NCI-H1105 (cell line): ENCODE measurements at places on chromosomes 16 and 17.

DNA sequence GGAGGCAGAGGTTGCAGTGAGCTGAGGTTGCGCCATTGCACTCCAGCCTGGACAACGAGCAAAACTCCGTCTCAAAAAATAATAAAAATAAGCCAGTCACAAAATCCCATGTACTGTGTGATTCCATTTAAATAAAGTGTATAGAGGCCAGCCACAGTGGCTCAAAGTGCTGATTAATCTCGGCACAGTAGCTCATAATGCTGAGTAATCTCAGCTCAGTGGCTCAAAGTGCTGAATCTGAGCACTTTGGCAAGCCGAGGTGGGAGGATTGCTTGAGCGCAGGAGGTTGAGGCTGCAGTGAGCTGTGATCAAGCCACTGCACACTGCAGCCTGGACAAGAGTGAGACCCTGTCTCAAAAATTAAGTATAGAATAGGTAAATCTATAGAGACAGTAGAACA lies 4.9 kb downstream of the TMED6 start:
- DNase-seq, result no peak

- no peak for DNase-seq
Observed at GRCh38 chr16:26987597-26988010, 79.1 kb upstream of the C16orf82 start.

GRCh38 chr16:67883872-67884261 lies 818 bp upstream of the NRN1L start:
- peak; percentile 10 for DNase-seq

DNA sequence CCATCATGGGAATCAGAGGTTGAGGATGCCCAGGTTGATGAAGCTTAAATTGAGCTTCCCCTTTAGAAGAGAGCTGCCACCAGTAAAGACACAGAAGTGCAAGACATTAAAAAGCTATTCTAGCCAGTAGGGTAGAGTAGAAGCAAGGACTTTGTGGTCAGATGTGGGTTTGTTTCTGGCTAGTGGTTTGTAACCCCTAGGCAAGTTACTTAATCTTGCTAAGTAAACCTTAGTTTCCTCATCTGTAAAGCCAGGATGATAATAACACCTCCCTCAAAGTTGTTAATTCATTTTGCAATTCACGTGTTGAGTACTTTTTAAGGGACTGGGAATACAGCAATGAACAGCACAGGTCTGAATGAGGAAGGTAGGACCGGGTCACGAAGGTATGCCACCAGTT lies 3.6 kb downstream of the SNTB2 start:
- no peak for DNase-seq

DNA sequence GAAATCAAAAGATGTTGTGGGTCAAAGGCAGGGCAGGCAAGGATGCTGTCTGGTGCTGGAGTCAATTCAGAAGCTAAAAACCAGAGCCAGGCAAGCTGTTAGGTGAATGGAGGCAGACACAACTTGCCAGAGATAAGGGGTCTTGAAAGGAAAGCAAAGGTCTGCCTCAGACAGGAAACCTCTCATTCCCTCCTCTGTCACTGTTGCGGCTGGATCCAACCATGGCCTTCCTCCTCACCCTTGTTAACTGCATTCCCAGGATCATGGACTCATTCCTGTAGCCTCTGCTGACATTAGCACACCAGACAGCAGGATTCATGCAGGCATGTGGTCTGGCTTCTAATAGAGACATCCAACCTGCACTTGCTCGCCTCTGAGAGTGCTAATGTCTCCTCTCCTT lies 186.7 kb upstream of the HS3ST3A1 start:
- DNase-seq, result no peak

DNA sequence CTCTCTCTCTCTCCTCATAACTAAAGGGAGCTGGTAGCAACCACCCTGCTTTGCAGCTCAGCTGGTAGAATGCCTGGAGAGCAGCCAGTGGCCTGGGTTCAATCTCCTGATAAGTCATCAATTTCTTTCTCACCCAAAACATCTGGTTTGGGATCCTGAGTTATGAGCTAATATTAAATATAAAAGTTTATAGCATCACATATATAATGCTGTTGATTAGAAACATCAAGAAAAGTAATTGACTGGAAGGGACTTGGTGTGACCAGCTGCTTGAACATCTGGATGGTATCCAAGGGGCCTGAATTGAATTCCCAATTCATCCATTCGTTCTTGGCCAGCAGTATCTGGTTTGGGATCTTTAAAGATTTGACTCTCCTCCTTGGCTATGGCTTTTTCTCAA lies 12.2 kb upstream of the ELAC2 start:
- DNase-seq, result peak; percentile 15

DNA sequence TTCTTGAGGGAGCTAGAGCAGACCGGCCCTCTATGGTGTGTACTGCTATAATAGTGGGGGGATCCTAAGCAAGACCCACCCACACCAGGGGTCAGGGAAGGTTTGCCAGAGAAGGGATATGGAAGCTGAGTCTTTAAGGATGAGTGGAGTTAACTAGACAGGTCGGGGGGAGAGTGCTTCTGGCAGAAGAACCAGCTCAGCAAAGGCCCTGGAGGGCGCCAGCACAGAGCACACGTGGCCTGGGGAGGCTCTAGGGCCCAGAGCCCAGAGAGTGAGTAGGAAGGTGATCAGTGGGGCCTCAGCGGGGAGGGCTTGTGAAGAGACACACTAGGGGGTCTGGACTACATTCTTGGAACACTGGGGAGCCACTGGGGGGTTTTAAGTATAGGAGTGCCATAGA lies 21.1 kb downstream of the NGFR start:
- DNase-seq, result no peak

- DNase-seq, result peak; percentile 44
Observed at GRCh38 chr17:82031303-82031884, at the start of gene RAC3. RAC3 (plus strand) TSS chr17:82031678; CDS start chr17:82031762, 84 bp downstream.

DNA sequence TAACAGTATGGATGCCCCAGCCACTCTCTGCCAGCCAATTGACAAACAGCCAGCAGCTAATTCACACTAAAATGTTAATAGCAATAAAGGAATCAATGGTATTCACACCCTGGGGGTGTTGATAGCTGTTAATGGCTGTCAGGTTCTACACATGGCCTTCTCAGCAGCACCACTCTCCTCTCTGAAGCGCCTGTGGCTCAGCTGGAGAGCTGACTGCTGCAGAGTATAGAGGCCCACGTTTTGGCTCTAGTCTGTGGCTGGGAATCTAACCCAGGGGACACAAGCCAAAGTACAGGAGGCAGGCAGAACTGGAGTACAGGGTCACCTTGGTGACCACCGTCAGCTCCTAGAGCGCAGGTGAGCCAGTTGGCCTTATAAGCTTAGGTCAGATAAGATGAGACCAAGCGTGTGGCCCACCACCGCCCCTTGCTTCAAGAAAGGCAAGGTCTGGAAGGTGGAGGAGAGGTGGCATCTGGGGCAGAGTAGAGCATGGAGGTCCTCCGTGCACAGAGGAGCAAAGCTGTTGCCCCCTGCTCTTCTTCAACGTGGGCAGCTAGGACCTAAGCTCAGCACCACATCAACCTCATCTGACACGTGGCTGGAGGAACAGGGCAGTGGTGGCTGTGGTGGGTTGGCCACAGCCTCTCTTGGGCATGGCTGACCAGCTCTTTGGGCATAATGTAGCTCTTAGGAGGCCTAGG lies 25.4 kb downstream of the CCR7 start:
- DNase-seq, result no peak

DNA sequence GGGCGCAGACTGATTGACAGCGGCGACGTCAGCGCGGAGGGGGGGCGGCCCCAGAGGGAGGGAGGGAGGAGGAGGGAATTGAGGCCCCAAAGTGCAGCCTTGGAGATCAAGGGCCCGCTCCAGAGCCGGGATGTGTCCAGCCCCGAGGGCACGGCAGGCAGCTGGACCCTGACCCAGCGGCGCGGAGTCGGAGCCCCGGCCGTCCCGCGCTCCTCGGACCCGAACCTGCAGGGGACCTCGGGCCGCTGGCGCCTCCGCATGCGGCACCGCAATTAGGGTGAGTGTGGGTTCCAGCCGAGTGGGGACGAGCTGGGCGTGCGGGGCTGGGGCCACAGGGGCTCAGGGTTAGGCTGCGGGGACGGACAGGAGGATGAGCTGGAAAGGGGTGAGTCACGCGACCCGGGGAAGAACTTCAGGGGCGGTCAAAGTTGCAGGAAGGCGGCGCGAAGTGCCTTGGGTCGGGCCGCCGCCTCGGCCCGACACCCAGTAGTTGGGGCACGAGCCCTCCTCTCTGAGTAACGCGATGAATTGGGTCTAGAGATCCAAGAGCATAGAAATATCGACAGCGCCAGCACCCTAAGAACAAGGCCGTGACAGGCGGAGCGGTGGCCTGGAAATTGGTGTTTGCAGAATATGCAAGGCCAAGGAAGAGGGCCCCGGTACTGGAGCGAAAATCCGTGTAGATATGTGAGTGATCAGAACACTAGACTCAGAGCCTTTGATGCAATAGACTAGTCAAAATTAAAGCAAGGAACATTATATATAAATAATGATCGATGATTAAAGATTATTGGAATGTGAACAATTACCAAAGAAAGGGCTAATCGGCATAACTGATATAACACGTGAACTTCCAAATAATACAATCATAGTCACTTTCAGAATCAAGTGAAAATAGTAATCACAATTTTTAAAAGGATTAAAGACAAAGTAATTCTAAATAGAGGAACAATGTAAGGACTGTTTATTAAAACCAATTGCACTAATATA lies at the start of gene TBX4:
Gene TBX4 (plus strand): TSS at position 122 of the 990 bp plus-strand sequence. CDS start 4,069 bp downstream, outside the sequence.
- DNase-seq, result no peak

- no peak for DNase-seq
Observed at GRCh38 chr17:13385481-13385911, 216.2 kb downstream of the HS3ST3A1 start.

DNA sequence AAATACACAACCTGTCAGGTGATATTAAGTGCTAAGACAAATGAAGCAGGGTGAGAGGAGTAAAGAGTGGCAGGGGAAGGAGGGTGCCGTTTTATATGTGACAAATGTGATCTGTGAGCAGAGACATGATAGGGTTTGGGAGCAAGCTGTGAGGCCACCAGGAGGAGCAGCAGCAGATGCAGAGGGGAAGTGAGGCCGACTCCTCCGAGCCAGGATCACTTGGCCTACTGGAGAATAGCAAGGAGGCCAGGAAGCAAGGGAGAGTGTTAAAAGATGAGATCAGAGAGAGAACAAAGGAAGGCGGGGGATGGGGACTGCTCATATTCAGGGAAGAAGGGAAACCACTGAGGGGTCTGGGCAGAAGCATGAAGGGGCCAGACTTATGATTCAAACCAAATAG lies 129.4 kb downstream of the TANGO6 start:
- DNase-seq, result no peak

DNA sequence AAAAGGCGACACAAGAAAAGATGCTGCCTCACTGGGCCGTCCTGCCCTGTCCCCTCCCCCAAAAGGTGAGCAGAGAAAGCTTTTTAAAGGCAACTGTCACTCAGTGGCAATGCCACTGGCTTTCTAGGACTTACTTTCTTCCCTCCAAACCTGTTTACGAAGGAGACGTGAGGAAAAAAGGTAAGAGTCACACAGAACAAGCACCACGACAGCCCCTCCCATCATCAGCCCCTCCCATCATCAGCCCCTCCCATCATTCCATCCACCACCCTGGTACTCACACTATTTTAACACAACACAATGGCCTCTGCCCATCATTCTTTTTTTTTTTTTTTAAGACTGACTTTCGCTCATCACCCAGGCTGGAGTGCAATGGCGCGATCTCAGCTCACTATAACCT lies 77.1 kb downstream of the NXN start:
- DNase-seq, result no peak

- DNase-seq, result no peak
Observed at GRCh38 chr16:28898942-28899341, 20.7 kb downstream of the ATP2A1 start.

GRCh38 chr17:79859676-79860615 lies 20.7 kb upstream of the CBX4 start:
- DNase-seq, result no peak
